Bronchial smooth muscle cell (primary cell): ENCODE measurements at places on chromosomes 5 and 9. TPM values are rescaled to one million over a fixed set of nuclear protein-coding genes. Genes with fewer than 3 reads are reported as not detected.

The PCDHGB7 gene
- 5.2 and 9.9 TPM in 2 replicates for total RNA-seq

The LRRC14B gene
- not detected in 2 replicates for total RNA-seq

The LCN15 gene
- not detected in 2 replicates for total RNA-seq

The SLC12A2 gene
- 15.3 and 24.0 TPM in 2 replicates for total RNA-seq
